Endothelial cell of umbilical vein (primary cell): ENCODE measurements at places on chromosomes 2 and 18. TPM values are rescaled to one million over a fixed set of nuclear protein-coding genes. Genes with fewer than 3 reads are reported as not detected.

Gene CRYBA2
- polyA plus RNA-seq, result not detected in 2 replicates

GRCh38 chr18:75090336-75090735 lies 118.6 kb downstream of the PTGR3 start:
- DNase-seq, result no peak
- H3K27ac ChIP-seq, result no peak overlapping the region
- no peak overlapping the region for H3K4me3 ChIP-seq
- no peaks in the 10 kb centered on the region for H3K36me3 ChIP-seq
- no peaks in the 10 kb centered on the region for H3K27me3 ChIP-seq

GRCh38 chr2:126932529-126932928 lies 33.8 kb downstream of the TEX51 start:
- H3K4me3 ChIP-seq, result no peak overlapping the region
- no peaks in the 10 kb centered on the region for H3K27me3 ChIP-seq
- H3K4me1 ChIP-seq, result no peaks in the 10 kb centered on the region
- no peak overlapping the region for H3K27ac ChIP-seq
- H3K36me3 ChIP-seq, result no peaks in the 10 kb centered on the region

Gene SOWAHC
- polyA plus RNA-seq, result 0.91 and 1.0 TPM in 2 replicates

- no peaks in the 10 kb centered on the region for H3K27me3 ChIP-seq
- no peak for DNase-seq
- H3K27ac ChIP-seq, result no peak overlapping the region
- H3K4me3 ChIP-seq, result no peak overlapping the region
- no peaks in the 10 kb centered on the region for H3K4me1 ChIP-seq
- no peaks in the 10 kb centered on the region for H3K36me3 ChIP-seq
Measured at GRCh38 chr18:30709595-30709994, 332.9 kb downstream of the DSC3 start.

DNA sequence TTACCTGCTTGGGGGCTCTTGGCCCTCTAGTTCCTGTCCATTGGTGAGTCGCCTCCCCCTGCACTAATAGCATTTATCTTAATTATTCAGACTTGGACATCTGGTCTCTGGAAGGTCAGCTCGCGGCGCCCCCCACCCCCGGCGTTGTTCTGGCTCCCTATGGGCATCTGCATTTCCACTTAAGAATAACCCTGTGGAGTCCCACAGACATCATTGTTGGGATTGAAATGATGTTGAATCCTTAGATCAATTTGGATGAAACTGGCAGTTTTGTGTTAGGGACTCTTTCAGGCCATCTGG lies 313.8 kb upstream of the HS6ST1 start:
- no peaks in the 10 kb centered on the region for H3K36me3 ChIP-seq
- H3K27me3 ChIP-seq, result no peaks in the 10 kb centered on the region
- no peak for DNase-seq
- no peak overlapping the region for H3K27ac ChIP-seq
- no peak overlapping the region for H3K4me3 ChIP-seq
- no peaks in the 10 kb centered on the region for H3K4me1 ChIP-seq

Gene FLACC1
- polyA plus RNA-seq, result 0.11 and 0.14 TPM in 2 replicates

DNA sequence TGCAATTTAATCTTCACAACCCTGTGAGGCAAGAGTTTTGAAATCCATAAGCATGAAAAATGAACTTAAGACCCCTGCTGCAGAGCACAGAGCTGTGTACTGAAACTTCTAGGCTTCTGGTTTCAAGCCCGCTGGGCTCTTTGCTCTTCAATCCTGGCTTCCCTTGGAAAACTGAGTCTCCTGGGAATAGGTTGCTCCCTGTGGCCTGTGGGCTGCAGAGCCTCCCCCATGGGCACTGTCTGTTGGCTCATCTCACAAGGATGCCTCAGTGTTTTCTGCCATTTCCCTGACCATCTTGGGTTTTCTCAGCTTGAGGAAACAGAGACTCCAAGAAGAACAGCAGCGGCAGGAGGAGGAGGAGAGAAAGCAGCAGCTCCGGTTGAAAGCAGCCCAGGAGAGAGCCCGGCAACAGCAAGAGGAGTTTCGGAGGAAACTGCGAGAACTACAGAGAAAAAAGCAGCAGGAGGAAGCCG lies 44.5 kb downstream of the SUMO1 start:
- H3K27ac ChIP-seq, result no peak overlapping the region
- H3K36me3 ChIP-seq, result no peaks in the 10 kb centered on the region
- H3K4me3 ChIP-seq, result no peak overlapping the region
- H3K4me1 ChIP-seq, result no peaks in the 10 kb centered on the region
- H3K27me3 ChIP-seq, result no peaks in the 10 kb centered on the region
- DNase-seq, result no peak

Gene TNFAIP6
- polyA plus RNA-seq, result not detected in 2 replicates

GRCh38 chr2:240519396-240520129 lies 38.2 kb downstream of the ANKMY1 start:
- no peak overlapping the region for H3K4me3 ChIP-seq
- peaks cover 9% of the 10 kb centered on the region for H3K27me3 ChIP-seq
- no peak for DNase-seq
- H3K27ac ChIP-seq, result no peak overlapping the region

GRCh38 chr2:75954761-75955160 lies 244.0 kb upstream of the GCFC2 start:
- H3K27ac ChIP-seq, result no peak overlapping the region
- no peaks in the 10 kb centered on the region for H3K36me3 ChIP-seq
- DNase-seq, result no peak
- H3K4me1 ChIP-seq, result no peaks in the 10 kb centered on the region
- no peaks in the 10 kb centered on the region for H3K27me3 ChIP-seq

- no peaks in the 10 kb centered on the region for H3K27me3 ChIP-seq
- H3K4me1 ChIP-seq, result no peaks in the 10 kb centered on the region
- no peak for DNase-seq
- H3K4me3 ChIP-seq, result no peak overlapping the region
- no peak overlapping the region for H3K27ac ChIP-seq
Measured at GRCh38 chr18:51391215-51391614, 193.7 kb upstream of the MEX3C start.

GRCh38 chr2:1569879-1570450 lies 156.7 kb downstream of the TPO start:
- no peak overlapping the region for H3K27ac ChIP-seq
- no peaks in the 10 kb centered on the region for H3K36me3 ChIP-seq
- DNase-seq, result no peak

Gene UBE2E3
- polyA plus RNA-seq, result 96.9 and 107 TPM in 2 replicates

DNA sequence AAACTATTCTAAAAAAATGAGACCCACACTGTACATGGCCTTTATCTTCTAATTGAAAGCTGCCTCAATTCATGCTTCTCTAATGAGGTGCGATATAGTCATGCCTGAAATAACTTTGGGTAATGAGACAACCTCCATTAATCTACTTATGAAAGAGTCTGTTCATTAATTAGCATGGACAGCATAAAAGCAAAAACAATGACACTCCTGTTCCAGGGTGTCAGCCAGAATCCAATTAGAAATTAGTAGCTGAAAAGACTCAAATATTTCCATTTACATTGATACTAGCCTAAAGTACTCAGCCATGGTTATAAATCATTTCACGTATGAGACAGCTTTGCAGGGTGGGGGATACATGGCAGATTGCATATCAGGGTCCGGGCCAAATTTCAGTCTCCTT lies 288.7 kb downstream of the AKAIN1 start:
- H3K4me1 ChIP-seq, result no peaks in the 10 kb centered on the region
- H3K27ac ChIP-seq, result no peak overlapping the region
- DNase-seq, result no peak
- H3K36me3 ChIP-seq, result no peaks in the 10 kb centered on the region
- H3K4me3 ChIP-seq, result no peak overlapping the region

Gene KCNE4
- polyA plus RNA-seq, result 0.01 and 0.02 TPM in 2 replicates

DNA sequence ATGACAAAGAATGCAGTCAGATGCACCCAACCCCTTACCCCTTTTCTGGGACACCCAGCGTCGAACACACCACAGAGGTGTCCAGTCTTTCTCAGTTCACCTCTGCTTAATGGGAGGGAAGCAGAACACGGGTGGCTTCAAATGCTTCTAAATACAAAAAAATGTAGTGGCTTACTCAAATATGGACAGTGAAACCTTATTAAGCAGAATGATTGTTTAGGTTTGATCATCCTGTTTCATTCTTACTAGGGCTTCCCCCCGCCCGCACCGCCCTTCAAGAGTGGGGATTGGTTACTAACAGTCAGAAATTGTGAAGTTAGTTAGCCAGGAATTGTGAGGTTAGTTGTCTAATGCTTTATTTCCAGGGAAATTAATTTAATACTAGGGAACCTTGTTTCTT lies 21.6 kb downstream of the ATG16L1 start:
- no peak overlapping the region for H3K4me3 ChIP-seq
- H3K36me3 ChIP-seq, result peaks cover 44% of the 10 kb centered on the region
- DNase-seq, result no peak
- peaks cover 8% of the 10 kb centered on the region for H3K4me1 ChIP-seq

GRCh38 chr2:47301277-47301618 lies 101.7 kb upstream of the MSH2 start:
- H3K36me3 ChIP-seq, result no peaks in the 10 kb centered on the region
- DNase-seq, result no peak
- H3K4me1 ChIP-seq, result no peaks in the 10 kb centered on the region
- H3K4me3 ChIP-seq, result no peak overlapping the region
- H3K27ac ChIP-seq, result no peak overlapping the region

GRCh38 chr2:173008786-173009185 lies 66.9 kb upstream of the MAP3K20 start:
- no peaks in the 10 kb centered on the region for H3K4me1 ChIP-seq
- no peaks in the 10 kb centered on the region for H3K27me3 ChIP-seq
- no peak for DNase-seq
- no peaks in the 10 kb centered on the region for H3K36me3 ChIP-seq
- H3K4me3 ChIP-seq, result no peak overlapping the region
- H3K27ac ChIP-seq, result no peak overlapping the region

DNA sequence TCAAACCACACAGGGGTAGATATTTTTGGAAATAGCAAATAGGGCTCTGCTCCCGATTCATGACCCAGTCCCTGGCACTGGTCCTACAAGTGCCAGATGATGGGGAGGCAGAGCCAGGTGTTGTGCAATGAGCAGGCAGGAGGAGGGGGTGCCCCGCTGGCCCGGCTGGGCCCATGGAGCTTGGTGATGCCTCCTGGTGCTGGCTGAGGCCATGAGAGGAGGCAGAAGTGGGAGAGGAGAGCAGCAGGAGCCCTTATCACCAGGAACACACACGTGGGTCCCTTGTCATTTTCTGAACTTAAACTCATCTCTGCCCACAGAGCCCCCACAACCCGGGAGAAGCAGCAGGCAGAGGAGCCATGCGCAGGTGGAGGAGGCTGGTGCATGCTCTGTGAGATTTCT lies 90.5 kb upstream of the MAPK4 start:
- H3K27ac ChIP-seq, result no peak overlapping the region
- H3K4me1 ChIP-seq, result no peaks in the 10 kb centered on the region
- H3K4me3 ChIP-seq, result no peak overlapping the region

DNA sequence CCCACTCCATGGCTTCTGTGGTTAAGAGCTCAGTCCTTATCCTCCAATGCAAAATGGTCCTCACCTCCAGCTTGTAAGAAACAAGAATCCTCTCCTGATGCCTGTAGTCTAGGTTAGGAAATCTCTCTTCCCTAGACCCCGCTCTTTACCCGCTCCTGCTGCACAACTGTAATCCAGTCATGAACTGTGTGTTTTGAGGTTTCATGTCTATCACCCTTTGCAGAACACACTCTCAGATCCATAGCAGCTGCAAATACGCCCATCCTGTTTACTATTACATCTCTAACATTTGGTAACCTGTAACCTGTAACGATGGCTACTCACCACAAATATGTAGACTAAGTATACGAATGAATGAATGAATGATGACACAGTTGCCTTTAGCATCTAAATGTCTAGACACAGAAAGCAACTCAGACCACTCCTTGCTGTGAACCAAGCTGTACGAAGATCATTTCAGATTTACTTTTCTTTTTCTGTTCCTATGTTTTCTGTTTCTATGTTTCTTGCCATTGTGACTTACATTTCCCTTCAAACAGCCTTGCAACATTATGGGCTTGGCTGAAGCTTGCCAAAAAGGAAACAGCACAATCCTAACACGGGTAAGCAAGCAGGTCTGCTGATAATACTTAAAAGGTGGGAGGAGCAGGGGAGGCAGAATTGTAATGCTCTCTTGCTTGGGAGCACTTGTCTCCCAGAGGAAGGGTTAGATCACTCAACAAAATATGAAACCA lies 53.7 kb downstream of the EPHA4 start:
- peaks cover 33% of the 10 kb centered on the region for H3K4me1 ChIP-seq
- H3K36me3 ChIP-seq, result no peaks in the 10 kb centered on the region
- H3K4me3 ChIP-seq, result no peak overlapping the region
- peak; percentile 89 for DNase-seq

DNA sequence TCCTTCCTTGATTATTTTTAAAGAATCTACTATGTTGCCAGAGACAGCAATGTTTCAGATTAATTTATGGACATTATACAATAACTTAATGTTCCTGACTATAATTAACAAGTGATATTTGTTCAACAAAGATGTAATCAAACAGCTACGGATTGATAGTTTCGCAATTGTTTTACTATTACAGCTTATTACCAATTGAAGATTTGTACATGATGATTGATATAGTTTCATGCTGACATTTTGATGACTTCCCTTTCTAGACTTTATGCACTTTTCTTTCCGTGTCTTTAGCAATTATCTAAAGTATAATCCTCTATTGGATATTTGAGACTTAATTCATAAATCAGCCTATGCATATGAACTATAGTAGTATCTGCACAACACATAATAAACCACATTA lies 6.5 kb downstream of the SP5 start:
- no peak for DNase-seq
- H3K27me3 ChIP-seq, result peaks cover 56% of the 10 kb centered on the region
- H3K4me1 ChIP-seq, result peaks cover 3% of the 10 kb centered on the region
- no peak overlapping the region for H3K4me3 ChIP-seq

GRCh38 chr18:38759457-38759856 lies 1193.9 kb upstream of the CELF4 start:
- no peaks in the 10 kb centered on the region for H3K4me1 ChIP-seq
- H3K27ac ChIP-seq, result no peak overlapping the region
- H3K27me3 ChIP-seq, result no peaks in the 10 kb centered on the region
- no peak for DNase-seq
- H3K4me3 ChIP-seq, result no peak overlapping the region

Gene SPATA3
- polyA plus RNA-seq, result not detected in 2 replicates

Gene KCNJ3
- polyA plus RNA-seq, result not detected in 2 replicates

Gene CXCR1
- polyA plus RNA-seq, result not detected in 2 replicates

Gene KLHL41
- polyA plus RNA-seq, result 0.05 and 0.08 TPM in 2 replicates

DNA sequence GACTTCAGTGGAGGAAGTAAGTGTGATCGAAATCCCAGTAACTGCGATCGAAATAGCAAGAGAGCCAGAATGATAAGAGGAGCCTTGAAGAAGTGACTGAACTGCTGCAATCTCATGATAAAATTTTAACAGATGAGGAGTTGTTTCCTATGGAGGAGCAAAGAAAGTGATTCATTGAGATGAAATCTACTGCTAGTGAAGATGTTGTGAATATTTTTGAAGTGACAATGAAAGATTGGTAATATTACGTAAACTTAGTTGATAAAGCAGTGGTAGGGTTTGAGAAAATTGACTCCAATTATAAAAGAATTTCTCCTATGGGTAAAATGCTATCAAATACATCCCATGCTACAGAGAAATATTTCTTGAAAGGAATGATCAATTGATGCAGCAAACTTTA lies 780.6 kb downstream of the MBD2 start:
- H3K27ac ChIP-seq, result no peak overlapping the region
- no peak for DNase-seq
- H3K4me1 ChIP-seq, result no peaks in the 10 kb centered on the region
- H3K4me3 ChIP-seq, result no peak overlapping the region
- no peaks in the 10 kb centered on the region for H3K36me3 ChIP-seq

- H3K36me3 ChIP-seq, result no peaks in the 10 kb centered on the region
- H3K4me3 ChIP-seq, result no peak overlapping the region
- no peak for DNase-seq
- no peaks in the 10 kb centered on the region for H3K27me3 ChIP-seq
- no peak overlapping the region for H3K27ac ChIP-seq
Measured at GRCh38 chr2:8462899-8463648, 218.8 kb upstream of the ID2 start.

- H3K4me1 ChIP-seq, result no peaks in the 10 kb centered on the region
- H3K27me3 ChIP-seq, result peaks cover 2% of the 10 kb centered on the region
- no peak overlapping the region for H3K27ac ChIP-seq
- H3K4me3 ChIP-seq, result no peak overlapping the region
Measured at GRCh38 chr18:8974696-8975095, 127.8 kb upstream of the NDUFV2 start.

Gene L3MBTL4
- polyA plus RNA-seq, result not detected in 2 replicates
